ENCODE measurements at places on chromosomes 6 and 20.

GRCh38 chr20:55086421-55086820 lies 611.0 kb downstream of the DOK5 start:
- no peak for DNase-seq

GRCh38 chr6:10248378-10248843 lies 166.5 kb downstream of the TFAP2A start:
- DNase-seq: no peak

GRCh38 chr6:21653905-21654304 lies 60.4 kb downstream of the SOX4 start:
- DNase-seq: no peak

DNA sequence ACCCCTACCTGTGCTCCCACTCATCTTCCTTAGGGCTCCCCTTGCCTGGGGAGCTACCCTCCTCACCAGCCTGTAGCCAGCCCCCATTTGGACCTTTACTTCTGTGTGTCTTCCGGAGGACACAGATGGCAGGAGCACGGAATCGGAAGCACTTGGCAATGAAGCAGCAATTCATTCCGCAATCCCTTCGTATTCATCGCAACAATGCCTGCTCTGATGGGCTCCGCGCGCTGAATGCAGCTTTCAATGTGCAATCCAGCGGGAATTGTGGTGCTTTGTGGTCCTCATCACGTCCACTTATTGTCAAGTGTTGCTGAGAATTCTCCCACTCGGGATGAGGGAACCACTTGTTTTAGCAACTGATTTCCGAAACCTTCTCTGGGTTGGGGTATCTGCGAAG lies 336.0 kb downstream of the DHX35 start:
- DNase-seq: no peak

DNA sequence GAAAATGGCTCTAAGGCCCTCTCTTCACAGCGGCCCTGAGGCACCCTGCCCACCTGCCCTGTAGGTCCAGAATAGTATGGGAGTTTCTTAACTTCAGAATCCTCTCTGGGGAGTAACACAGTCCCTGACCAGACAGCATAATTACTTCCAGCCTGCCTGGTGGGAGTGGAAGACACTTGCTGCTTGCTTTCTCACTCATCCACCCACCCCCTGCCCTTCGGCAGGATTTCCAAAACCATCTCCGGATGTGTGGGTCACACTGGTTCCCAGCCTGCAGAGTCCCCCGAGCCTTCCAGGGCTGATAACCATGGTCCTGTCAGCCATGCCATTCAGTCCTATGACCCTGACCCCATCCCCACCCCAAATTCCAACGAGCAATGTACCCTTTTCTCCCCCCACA lies 5.4 kb downstream of the SLC29A1 start:
- no peak for DNase-seq

- peak; percentile 29 for DNase-seq
Observed at GRCh38 chr20:57434390-57434700, 43.1 kb downstream of the RBM38 start.

DNA sequence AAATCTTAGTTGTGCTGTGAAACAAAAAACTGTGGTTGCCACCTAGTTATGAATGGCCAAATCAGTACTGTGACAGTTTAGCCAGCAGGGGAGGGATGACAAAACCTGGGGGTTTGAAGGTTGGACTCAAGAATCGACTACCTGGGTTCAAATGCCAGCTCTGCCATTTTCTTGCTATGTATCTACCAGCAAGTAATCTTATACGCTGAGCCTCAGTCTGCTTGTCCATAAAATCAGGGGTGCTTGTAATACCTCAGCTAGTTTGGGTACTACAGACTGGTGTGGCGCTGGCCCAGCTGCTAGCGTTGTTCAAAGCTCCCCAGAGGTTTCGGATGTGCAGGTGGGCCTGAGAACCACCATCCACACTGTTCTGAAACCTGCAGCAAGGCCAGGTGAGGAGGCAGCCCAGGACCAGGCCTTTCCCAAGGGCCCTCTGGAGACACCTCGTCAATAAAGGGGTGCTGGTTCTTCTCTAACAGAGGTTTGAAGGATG lies 40.4 kb downstream of the TRAM2 start:
- no peak for DNase-seq

GRCh38 chr6:148177589-148178233 lies 164.9 kb upstream of the SASH1 start:
- DNase-seq: peak; percentile 71

GRCh38 chr6:30843611-30843998 lies 40.7 kb upstream of the DDR1 start:
- no peak for DNase-seq

GRCh38 chr20:47849006-47849405 lies 63.7 kb upstream of the SULF2 start:
- no peak for DNase-seq

DNA sequence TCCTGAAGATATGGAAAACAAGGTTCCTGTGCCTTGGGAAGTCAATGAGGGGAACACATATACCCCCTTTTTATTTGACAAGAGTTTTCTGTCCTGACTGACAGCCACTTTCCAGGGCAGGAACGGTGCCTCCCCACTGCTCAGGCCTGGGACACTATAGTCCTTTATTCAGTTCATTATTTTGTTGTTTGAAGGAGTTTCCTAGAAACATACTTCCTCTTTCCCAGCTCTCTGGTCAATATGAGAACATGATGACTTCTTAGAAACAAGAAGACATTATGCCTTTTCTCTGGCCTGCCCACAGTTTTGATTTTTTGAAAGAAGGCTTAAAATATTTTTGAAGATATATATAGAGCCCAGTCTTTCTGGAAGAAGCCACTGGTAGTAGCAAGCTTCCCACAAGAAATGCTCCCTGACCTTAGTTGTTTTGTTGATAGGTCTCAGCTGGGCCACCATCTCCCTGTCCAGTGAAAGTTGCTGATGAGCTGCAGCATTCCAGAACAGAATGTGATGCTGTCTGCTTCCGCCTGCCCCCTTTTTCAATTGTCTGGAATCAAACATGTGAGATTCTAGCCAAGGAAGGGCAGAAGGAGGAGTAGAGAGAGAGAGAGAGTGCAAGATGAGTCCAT lies 350.0 kb upstream of the PRND start:
- no peak for DNase-seq

GRCh38 chr6:90219209-90219985 lies 77.2 kb downstream of the BACH2 start:
- no peak for DNase-seq

DNA sequence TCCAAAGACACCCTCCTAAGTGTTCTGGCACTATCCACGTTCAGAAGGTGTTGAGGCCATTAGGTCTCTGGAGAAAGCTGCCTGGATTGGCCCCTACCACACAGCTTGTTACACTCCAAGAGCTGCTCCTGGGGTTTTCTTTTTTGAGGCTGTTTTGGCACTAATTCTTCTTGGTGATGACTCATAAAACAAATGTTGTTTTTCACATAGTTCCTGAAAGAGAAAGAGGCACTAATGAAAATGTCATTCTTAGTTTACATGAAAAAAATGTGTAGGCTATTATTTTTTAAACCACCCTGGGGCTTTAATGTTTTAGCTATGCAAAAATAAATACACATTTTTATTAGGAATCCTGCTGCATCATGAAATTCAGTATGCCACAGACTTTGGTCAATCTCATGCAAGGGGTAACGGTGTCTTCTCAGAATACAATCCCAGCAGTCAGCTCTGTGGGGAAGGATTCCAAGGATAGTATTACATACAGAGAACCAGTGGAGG lies 38.1 kb downstream of the TBPL1 start:
- DNase-seq: no peak

- DNase-seq: no peak
Observed at GRCh38 chr6:42363926-42364849, 87.5 kb downstream of the TRERF1 start.

- no peak for DNase-seq
Observed at GRCh38 chr6:117870486-117871242, 36.4 kb upstream of the SLC35F1 start.

DNA sequence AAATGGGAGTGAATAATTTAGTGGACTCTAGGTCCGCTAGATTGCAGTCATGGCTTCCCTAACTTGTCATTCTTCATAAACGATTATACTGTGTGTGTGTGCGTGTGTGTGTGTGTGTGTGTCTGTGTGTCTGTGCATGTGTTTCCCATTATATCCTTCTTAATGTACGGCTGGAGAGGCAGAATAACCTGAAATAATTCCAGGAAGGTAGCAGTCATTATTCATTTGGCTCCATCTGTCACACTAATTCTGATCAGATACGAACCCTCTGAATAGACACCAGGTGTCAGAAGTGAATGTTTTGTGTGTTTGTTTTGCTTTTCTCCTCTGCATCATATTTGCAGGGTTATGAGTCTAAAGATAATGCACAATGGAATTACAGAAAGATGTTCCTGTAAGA lies 372.9 kb downstream of the DOK5 start:
- DNase-seq: no peak

DNA sequence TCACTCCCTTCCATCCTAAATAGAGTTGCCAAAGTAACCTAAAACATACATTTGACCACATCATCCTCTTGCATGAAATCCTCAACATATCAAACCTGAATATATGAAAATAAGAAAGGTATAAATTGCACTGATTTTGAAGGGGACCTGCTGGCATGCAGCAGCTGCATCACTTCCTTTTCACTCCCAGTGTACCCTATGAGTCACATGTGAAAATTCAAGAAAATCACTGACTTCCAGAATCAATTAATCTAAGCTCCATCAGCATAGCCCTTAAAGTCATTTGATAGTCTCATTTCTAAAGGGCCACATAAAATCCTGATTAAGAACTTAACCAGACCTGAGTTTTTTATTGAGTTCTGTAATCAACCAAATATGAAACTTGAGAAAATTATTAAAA lies 24.3 kb downstream of the SNX14 start:
- DNase-seq: no peak

GRCh38 chr20:5539691-5540090 lies 210.5 kb upstream of the SHLD1 start:
- DNase-seq: no peak

GRCh38 chr6:84872996-84873723 lies 108.8 kb upstream of the TBX18 start:
- DNase-seq: no peak

DNA sequence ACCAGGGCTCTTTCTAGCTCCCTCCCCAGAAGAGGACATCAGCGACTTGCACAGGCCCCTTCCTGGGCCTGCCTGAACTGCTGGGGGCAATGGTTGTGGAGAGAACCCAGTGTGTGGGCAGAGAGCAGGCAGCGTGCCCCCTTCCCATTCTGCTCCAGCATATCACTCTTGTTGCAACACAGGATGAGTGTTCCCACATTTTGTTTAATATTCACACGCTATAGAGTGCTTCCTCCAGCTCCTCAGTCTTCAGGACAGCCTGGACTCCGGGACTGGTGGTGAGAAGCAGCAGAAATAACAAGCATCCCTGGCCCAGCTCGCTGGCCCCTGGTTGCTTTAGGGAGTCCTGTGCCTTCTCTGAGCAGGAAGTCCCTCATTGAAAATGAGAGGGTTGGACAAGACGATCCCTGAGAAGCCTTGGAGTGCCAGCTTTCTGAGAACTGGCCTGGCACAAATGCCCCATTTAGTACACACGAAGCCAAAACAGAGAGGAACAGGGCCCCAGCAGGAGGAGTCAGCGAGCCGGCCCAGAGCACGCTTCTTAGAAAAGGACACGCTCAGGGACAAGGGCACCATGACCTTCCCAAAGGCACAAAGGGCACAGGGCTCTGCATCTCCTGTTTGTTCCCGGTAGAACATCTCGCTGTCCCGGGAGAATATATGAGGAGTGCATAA lies 84.2 kb upstream of the FOXC1 start:
- DNase-seq: no peak

DNA sequence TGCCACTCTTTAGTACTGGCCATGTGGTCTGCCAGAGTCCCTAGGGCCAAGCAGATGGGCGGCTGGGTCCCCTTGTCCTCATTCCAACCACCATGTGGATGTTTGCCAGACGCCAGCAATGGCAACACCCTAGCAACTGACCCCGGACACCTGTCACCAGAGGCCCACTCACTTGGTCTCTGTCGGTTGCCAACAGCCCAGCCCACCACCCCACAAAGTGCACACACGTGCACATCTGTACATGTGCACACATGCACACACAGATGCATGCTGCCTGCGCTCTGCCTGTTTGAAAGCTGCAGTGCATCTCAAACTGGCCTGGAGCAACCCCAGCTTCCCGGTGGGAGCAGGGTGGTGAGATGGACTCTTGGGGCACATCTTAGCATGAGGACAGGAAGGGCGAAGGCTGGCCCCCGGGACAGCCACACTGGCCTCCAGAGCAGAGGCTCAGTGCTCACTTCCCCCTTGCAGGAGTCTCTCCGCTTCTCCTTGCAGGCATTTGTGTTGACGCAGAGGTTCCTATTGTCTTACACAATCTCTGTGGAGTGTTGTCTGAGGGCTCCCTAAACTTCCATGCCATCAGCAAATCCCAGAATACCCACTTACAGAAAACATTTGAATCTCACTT lies 54.0 kb downstream of the PSMG4 start:
- DNase-seq: no peak

DNA sequence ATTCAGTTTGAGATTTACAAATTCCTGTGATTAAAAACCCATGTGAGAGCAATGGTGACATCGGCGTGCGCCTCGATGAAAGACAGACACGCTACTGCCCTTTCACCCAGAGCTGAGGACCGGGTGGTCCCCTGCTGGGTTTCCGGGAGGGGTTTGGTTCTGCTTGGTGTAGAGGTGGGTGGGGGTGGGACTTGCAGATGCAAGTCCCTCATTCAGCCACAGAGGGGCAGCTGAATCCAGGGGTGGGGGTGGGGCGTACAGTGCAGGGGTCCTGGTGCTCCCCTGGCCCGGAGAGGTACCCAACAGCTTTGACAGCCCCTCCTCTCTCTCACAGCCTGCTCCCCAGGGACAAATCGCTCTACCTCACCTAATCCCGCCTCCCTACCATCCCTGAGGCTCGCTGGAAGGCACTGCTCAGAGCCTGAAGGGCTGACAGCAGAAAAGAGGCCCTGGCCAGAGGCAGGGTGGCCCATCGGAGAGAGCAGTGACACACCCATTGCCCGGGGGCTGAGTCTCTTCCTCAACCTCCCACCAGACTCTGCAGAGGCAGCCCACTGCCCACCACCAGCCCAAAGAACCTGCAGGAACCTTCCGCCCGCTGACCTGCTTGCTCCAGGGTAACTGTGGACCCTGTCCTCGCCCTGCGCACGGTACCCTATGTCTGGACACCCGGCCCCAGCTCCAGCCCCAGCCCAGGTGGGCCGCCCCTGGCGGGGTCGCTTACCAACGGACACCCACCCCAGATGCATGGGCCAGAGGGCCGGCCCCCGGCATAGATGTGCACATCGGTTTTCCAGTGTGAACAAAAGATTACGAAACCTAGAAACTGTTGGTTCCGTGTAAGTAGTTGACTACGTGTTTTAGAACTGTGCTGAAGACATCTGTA lies 118.4 kb downstream of the JPH2 start:
- DNase-seq: no peak

GRCh38 chr6:130381459-130382380 lies 15.9 kb downstream of the TMEM200A start:
- no peak for DNase-seq

DNA sequence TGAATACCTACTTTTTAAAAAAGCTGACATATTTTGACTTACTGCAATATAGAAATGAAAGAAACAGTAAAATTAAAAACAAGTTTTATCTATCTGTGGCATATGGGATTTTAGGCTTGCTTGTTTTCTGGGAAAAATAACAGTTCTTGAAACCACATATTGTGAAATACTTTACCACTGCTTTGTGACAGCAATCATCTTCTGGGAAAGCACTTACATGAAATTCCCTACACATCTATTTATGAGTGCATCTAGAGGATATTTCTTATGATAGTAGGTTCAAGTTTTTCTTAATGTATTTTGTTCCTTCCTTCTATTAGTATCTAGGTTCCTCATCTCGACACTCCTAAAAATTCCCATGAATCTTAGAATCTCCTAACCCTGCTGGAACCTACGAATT lies 75.2 kb downstream of the STXBP5 start:
- DNase-seq: no peak
